Activated CD8-positive, alpha-beta T cell treated with anti-CD3 and anti-CD28 coated beads for 36 hours (primary cell): ENCODE measurements at places on chromosomes 3 and 15. TPM values are rescaled to one million over a fixed set of nuclear protein-coding genes. Genes with fewer than 3 reads are reported as not detected.
A peak's percentile ranks its signal among the peaks of the same experiment; 100 is the strongest.

DNA sequence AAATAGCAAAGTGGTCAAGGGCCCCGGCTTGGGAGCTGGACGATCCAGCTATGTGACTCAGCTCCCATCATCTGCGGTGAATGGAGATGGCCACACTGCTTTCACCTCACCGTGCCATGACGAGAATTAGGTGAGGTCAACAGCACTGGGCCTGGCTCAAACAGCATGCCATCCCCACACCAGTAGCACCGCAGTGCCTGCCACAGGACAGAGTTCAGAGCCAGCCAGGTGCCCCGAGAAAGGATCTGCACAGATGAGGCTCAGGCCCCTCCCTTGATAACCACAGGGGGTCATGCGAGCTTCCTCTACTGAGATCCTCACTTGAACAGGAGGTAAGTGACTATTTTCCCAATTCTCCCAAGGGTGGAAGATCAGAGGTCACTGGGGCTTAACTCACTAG lies 29.4 kb downstream of the ZXDC start:
- H3K36me3 ChIP-seq: peaks cover 5% of the 10 kb centered on the region
- no peak for DNase-seq
- no peaks in the 10 kb centered on the region for H3K27me3 ChIP-seq
- H3K4me3 ChIP-seq: no peak overlapping the region
- no peaks in the 10 kb centered on the region for H3K4me1 ChIP-seq
- H3K27ac ChIP-seq: no peak overlapping the region

- H3K27ac ChIP-seq: no peak overlapping the region
- H3K27me3 ChIP-seq: no peaks in the 10 kb centered on the region
- DNase-seq: no peak
- no peaks in the 10 kb centered on the region for H3K36me3 ChIP-seq
- no peaks in the 10 kb centered on the region for H3K4me1 ChIP-seq
Measured at GRCh38 chr15:77500989-77501388, 80.3 kb downstream of the HMG20A start.

IGSF10 gene
- total RNA-seq: not detected

CORO2B gene
- not detected for total RNA-seq

SAMMSON gene
- not detected for total RNA-seq

DNA sequence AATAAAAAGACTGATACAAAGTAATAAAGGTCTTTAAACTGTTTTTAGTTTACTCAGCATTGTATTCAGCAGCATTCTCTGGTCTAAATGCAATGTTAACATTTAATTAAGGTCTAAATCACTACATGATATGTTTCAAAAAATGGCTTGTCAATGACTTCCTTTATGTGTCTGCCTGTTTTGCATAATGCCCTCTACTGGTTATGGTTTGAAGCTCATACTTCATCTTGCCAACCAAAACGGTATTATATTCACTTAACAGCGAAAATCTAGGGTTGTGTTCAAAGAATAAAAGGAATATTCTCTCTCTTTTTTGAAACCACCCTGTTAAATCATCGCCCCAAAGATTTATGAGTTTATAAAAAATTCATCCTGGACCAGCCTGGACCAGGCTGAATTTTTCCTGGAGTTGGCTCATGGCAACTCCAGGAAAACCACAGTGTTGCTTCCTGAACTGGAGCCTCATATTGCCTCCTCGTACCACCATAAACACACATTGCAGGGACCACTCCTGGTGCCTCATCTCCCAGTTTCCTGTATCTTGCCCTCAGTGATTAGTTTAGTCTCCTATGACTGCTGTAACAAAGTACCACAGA lies 6.7 kb upstream of the NCEH1 start:
- no peak for DNase-seq
- H3K36me3 ChIP-seq: no peaks in the 10 kb centered on the region

DNA sequence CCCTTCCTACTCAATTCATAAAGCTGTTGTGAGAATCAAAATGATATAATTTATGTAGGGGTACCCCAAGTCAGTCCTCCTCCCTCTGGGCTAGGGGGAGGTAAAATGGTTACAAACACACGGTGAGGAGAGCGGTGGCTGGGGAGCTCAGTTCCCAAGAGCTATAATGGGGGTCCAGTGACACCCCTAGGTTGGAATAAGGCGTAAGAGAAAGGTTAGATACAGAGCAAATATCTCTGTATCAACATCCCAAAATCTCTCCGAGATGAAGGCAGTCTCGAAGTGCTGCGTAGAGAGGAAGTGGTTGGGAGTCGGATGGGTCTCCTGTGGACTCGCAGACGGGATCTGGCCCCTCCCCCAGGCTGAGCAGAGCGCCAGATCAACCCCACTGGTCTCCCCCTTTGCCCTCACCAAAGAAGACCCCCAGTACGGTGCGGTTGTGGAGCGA lies 1.8 kb downstream of the DUOX2 start:
- no peak overlapping the region for H3K27ac ChIP-seq
- H3K27me3 ChIP-seq: peaks cover 73% of the 10 kb centered on the region
- peaks cover 40% of the 10 kb centered on the region for H3K4me1 ChIP-seq
- H3K36me3 ChIP-seq: no peaks in the 10 kb centered on the region
- H3K4me3 ChIP-seq: peak overlapping the region; percentile 7

HYPK gene
- total RNA-seq: 15.5 TPM

DNA sequence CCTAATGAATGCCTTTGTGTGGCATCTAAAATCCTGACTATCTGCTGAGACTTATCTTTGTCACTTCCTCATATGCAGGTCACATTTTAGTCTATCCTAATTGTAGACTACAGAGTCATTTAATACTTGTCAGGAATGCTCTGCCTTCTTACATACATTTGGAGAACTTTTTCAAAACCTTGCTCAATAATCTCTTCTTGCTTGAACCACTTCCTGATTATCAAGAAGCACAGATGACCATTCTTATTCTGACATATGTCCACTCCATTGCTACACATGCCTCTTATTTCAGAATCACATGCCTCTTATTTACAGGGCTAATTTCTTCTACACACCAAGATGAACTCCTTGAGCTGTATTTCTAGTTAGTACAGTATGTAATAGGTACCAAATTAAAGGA lies 400.3 kb downstream of the TBC1D5 start:
- H3K27ac ChIP-seq: no peak overlapping the region
- no peak overlapping the region for H3K4me3 ChIP-seq
- DNase-seq: no peak
- peaks cover 1% of the 10 kb centered on the region for H3K36me3 ChIP-seq
- H3K4me1 ChIP-seq: no peaks in the 10 kb centered on the region

GRCh38 chr15:41621200-41622193 lies 38.7 kb upstream of the MGA start:
- peaks cover 4% of the 10 kb centered on the region for H3K27me3 ChIP-seq
- H3K27ac ChIP-seq: peak overlapping the region; percentile 83
- H3K36me3 ChIP-seq: peaks cover 6% of the 10 kb centered on the region
- DNase-seq: peak; percentile 88
- peak overlapping the region; percentile 70 for H3K4me3 ChIP-seq

AQP9 gene
- not detected for total RNA-seq

CHRM5 gene
- not detected for total RNA-seq

DNA sequence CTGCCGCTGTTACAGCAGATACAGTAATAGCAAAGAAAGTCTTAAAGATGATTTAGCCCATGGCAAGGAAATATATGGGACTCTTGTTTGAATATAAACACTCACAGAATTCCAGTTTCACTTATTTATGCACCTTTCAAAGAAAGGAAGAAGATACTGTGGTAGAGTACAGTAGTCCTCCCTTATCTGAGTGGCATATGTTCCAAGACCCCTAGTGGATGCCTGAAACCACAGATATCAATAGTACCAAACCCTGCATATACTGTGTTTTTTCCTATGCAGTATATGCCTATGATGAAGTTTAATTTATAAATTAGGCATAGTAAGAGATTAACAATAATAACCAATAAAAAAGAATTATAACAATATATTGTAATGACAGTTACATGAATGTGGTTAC lies 8.2 kb downstream of the MAP2K1 start:
- H3K27me3 ChIP-seq: no peaks in the 10 kb centered on the region
- DNase-seq: no peak
- peaks cover 64% of the 10 kb centered on the region for H3K4me1 ChIP-seq
- H3K36me3 ChIP-seq: peaks cover 64% of the 10 kb centered on the region
- no peak overlapping the region for H3K27ac ChIP-seq

GRCh38 chr3:190183121-190183520 lies 62.4 kb upstream of the P3H2 start:
- H3K27me3 ChIP-seq: peaks cover 1% of the 10 kb centered on the region
- no peak overlapping the region for H3K27ac ChIP-seq
- no peaks in the 10 kb centered on the region for H3K36me3 ChIP-seq
- H3K4me3 ChIP-seq: no peak overlapping the region

DNA sequence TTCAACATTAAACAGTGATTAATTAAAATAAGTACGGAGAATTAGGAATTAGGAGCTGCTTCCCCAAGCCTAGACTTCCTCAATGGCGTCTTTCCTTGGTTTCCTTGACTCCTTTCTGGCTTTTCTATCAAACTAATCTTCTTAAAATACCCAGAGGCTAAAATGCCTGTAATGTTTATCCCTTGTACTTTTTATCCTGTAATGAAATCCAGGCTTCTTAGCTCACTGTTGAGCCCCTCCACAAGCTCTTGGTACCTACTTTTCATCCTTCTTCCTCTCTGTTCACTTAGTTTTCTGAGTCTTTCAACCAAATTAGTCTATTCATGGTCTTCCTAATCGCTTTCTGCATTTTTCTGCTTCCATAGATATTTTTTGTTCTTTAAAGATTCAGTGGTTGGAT lies 6.9 kb upstream of the UBE2E1 start:
- H3K4me3 ChIP-seq: no peak overlapping the region
- no peak overlapping the region for H3K27ac ChIP-seq
- no peak for DNase-seq

DNA sequence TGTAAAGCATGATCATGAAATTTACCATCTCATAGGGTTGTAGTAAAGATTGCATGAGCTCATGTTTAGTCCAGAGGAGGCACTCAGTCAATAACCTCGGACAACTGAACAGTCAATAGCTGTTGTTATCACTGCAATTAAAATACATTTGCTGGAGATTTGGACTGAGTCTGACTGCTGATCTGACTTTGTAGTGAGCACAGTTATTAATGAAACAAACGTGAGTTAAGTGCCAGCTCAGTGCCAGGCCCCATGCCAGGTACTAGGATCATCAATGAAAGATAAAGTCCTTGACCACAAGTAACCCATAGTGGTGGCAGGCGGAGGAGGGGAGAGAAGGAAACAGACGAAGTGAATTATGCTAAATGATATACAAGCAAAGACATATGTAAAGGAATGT lies 43.7 kb upstream of the PRICKLE2 start:
- no peaks in the 10 kb centered on the region for H3K36me3 ChIP-seq
- H3K27me3 ChIP-seq: peaks cover 24% of the 10 kb centered on the region
- DNase-seq: no peak
- no peaks in the 10 kb centered on the region for H3K4me1 ChIP-seq
- H3K27ac ChIP-seq: no peak overlapping the region
- no peak overlapping the region for H3K4me3 ChIP-seq

GRCh38 chr15:88915354-88915753 lies 2.2 kb upstream of the MFGE8 start:
- peaks cover 30% of the 10 kb centered on the region for H3K4me1 ChIP-seq
- DNase-seq: no peak
- H3K4me3 ChIP-seq: no peak overlapping the region
- no peak overlapping the region for H3K27ac ChIP-seq

- peak; percentile 82 for DNase-seq
- peaks cover 47% of the 10 kb centered on the region for H3K4me1 ChIP-seq
- no peaks in the 10 kb centered on the region for H3K36me3 ChIP-seq
Measured at GRCh38 chr3:125125821-125126245, 70.0 kb upstream of the HEG1 start.

DNA sequence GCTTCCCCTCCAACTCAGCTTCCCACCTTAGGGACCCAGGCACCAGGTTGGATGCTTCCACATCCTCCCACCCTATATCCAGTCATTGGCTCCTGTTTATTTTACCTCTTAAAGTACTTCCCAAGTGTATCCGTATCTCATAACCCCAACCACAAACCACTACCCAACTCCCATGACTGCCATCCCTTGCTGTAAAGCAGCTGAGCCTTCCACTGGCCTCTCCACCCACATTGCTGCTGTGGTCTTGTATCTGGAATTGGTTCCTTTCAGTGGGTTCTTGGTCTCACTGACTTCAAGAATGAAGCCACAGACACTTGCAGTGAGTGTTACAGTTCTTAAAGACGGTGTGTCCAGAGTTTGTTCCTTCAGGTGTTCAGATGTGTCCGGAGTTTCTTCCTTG lies 79.8 kb upstream of the HRH1 start:
- H3K27me3 ChIP-seq: peaks cover 30% of the 10 kb centered on the region
- H3K27ac ChIP-seq: no peak overlapping the region
- DNase-seq: no peak
- H3K36me3 ChIP-seq: no peaks in the 10 kb centered on the region
